ENCODE measurements at places on chromosomes 12 and 14.

DNA sequence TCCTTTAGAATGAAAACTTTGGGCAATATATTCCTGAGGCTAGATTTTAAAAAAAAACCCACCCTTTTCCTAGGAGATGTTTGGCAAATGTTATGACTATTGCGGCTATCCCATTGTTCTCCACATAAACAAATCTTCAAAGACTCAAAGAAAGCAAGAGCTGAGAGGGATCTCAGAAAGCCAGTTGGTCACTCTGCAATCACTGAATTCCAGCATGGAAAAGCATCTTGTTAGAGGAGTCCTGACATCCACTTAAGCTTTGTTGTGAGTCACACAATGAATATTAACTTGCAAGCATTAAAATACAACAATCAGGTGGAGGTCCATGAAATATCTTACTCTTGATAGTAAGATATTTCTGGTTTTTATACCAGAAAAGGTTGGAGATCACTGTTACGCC, 11.0 kb upstream of the PTPRB start:
- no peak for DNase-seq

GRCh38 chr12:78209846-78210505, 379.3 kb downstream of the NAV3 start:
- DNase-seq, result no peak

DNA sequence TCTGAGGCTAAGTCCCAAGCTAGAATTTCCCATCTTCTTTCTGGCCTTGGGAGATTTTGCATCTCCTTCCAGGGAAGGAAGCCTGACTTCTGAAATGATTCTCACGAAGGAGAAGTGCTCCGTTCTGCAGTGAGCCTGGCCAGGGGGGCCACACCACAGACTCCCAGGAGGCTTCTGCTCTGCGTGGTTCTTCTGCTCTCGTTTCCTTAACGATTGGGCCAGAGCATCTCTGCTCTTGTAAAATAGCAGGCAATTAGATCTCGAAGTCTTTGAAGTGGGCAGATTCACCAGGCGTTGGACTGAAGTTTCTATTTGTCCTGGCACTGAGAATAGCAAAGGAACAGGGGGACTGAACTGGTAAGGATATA, 6.7 kb upstream of the BATF start:
- peak; percentile 41 for DNase-seq

DNA sequence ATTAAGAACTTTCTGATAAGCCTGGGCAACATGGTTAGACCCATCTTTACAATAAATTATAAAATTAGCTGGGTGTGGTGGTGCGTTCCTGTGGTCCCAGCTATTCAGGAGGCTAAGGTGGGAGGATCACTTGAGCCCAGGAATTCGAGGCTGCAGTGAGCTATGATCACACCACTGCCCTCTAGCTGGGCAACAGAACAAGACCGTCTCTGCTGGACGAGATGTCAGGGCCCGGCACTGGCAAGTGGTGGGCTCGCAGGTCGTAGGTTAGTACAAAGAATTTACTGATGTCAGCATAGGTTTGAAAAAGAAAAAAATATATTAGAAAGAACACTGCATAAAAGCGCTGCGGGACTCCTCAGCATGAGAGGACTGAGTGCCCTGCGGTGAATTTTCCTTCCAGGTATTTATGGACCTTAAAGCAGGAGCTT, 15.7 kb upstream of the VSIG10 start:
- no peak for DNase-seq

GRCh38 chr14:85319101-85319500, 210.8 kb upstream of the FLRT2 start:
- DNase-seq, result no peak

- no peak for DNase-seq
These were observed 6.1 kb upstream of the RD3L start for GRCh38 chr14:103948442-103948841.

GRCh38 chr12:57044889-57045288, 5.0 kb downstream of the MYO1A start:
- no peak for DNase-seq

- DNase-seq, result no peak
These were observed 424.1 kb downstream of the PCNX1 start for GRCh38 chr14:71331403-71331802.

GRCh38 chr14:79325071-79325470, 886.2 kb downstream of the DIO2 start:
- no peak for DNase-seq

GRCh38 chr12:121579190-121579791, 1.5 kb downstream of the KDM2B start:
- DNase-seq, result peak; percentile 27

- DNase-seq, result no peak
These were observed 32.1 kb downstream of the DEPDC4 start for GRCh38 chr12:100234591-100235304.

- no peak for DNase-seq
These were observed 371.7 kb downstream of the RGS6 start for GRCh38 chr14:72303930-72304329.

DNA sequence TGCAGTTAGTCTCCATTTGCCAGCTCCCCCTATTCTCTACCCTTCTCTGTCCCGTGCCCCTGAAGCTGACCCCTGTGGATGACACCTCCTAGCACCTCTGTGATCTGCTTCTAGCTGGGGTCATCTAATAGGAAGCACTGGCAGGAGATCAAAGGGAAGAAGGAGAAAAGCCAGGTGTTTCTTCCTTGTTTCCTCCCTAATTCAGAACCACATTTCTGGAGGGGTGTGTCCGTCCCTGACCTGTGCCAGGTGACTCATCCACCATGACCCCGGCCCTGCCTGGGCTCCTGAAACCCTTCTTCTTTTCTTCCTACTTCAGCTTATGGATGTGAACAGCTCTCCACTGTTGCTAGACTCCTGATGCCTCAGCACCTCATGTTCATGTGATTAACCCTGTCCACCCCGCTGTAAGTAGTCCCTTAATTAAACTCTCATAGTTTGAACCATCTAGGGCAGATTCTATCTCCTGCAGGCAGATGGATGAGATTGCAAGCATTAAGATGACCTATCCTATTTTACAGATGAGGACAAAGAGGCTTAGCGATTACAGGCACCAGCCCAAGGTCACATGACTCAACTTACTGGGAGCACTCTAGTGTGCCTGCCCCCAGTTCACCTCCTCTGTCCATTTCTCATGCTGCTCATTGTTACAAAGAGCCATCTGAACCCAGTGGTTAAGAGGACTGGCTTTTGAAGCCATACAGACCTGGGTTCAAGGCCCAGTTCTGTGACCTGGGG, 770.5 kb downstream of the MED13L start:
- DNase-seq, result no peak

DNA sequence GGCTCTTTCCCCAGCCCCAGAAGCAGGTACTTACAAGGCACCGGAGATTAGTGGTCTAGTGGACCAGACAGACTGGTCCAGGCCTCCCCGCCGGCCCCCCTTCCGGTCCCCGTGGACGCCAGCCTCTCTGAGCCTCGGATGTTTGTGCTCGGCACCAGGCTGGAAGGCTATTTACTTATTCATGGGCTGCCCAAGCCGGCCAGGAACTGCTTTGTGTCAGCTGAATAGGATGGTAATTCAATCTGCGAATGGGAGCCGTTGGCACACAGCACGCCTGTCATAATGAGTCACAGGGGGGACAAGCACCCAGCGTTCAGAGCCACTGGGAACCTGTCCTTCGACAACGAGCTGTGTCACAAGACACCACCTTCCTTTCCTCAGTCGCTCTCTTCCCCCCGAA, 82.3 kb downstream of the RIMBP2 start:
- DNase-seq, result no peak

- no peak for DNase-seq
These were observed 388.7 kb downstream of the TMEM117 start for GRCh38 chr12:44224399-44225148.

Measured in CD4-positive, alpha-beta T cell treated with Interferon gamma for 1 hour (primary cell).